ENCODE measurements at places on chromosomes 13 and 19.

DNA sequence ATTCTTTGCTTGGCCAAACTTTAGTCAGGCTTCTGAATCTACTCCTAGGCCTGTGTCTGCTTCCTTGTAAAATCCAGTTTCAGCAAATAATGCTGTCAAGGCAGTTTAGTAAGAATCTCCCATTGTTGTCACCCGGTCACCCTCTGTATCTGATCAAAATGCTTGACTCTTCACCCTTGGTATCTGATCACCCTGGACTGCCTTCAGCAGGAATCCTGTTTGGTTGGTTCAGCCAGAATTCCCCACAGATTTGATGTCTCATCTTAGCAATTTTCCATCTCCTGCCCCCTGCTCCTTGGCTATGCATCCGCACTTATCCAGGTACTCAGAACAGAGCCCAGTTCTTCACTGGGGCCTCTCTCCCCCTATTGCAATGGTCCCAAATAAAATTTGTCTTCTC, 172.4 kb upstream of the UBL3 start:
- DNase-seq = no peak

DNA sequence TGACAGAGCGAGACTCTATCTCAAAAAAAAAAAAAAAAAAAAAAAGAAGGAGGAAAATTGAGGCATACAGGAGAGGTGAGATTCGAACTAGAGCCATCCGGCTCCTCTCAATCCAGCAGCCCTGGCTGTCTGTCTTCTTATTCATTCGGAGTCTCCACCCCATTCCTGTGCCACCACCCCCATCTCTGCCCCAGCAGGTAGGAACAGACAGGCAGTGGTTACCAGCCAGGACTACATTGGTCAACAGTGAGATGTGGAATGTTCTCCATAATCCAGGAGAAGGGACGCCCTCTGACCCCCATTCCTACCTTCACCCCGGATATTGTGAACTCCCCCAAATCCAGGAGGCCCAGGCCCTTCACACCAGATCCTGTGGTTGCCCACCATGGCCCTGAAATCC, 6.6 kb upstream of the S1PR2 start:
- DNase-seq = no peak

DNA sequence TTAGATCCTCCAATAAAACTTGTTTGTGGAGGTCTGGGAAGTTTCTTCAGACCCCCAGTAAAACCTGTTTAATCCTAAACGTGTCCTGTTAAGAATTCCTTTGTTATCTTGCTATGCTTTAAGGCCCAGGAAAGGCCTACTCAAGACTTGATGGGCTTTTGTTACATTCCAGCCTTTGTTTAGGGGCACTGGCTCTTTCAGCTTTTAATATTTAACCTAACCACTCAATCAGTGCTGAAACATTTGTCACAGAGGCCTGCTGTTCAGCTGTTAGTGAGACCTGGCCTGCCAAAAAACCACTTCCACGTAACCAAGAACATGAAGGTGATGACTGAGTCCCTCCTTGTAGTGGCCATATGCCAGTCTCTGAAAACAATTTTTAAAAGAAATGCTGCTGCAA, 41.7 kb downstream of the PCDH17 start:
- no peak for DNase-seq

DNA sequence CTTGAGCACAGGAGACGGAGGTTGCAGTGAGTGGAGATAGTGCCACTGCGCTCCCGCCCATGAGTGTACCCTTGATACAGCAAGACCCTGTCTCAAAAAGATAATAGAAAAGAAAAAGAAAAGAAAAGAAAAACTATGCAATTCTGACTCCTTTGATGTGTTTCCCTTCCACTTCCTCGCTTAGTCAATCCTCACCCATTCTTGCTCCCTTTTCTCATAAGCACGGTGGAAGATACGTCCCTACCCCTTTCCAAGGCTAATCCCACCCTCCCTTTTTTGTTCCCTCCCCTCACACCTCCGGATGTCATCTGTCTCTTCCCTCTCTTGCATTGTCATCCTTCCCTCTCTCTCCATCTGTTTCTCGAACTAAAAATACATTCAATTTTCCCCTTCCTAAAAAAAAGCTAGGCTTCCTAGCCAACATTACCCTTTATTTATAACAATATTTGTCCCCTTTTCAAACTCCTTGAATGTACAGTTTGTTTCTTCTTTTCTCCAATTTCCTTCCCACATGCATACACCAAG, 40.5 kb upstream of the ITM2B start:
- DNase-seq = no peak

- no peak for DNase-seq
Observed at GRCh38 chr13:23621316-23621645, 51.1 kb downstream of the TNFRSF19 start.

DNA sequence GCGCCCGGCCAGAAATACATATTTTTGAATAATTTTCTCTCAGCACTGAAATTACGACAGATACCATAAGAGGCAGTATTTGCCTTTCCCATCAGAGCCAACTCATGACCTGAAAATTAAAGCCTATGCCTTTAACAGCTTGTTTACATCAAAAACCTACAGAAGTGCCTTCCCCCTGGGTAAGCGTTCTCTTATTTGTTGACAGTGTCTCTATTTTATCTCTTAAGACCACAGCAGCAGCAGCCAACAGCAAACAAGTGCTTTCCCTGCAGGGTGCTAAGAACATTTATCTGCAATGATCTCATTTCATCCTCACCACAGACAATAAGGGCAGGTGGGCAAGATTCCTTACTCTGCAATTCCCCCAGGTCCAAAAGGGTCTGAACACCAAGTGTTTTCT, 6.0 kb downstream of the AKAP8L start:
- DNase-seq = no peak

- DNase-seq = no peak
Observed at GRCh38 chr13:23794267-23795161, 94.7 kb downstream of the MIPEP start.
